ENCODE measurements at places on chromosomes 2 and 18.

DNA sequence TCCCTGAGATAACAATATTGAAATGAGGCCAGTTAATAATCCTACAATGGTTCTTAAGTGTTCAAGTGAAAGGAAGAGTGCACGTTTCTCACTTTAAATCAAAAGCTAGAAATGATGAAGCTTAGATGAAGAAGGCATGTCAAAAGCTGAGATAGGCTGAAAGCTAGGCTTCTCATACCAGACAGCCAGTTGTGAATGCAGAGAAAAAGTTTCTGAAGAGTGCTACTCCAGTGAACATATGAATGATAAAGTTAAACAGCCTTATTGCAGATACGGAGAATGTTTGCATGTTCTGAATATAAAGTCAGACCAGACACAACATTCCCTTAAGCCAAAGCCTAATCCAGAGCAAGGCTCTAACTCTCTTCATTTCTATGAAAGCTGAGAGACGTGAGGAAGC lies 51.4 kb downstream of the EML4 start:
- DNase-seq: no peak

GRCh38 chr2:32715981-32716380 lies 88.1 kb downstream of the TTC27 start:
- peak; percentile 53 for DNase-seq

DNA sequence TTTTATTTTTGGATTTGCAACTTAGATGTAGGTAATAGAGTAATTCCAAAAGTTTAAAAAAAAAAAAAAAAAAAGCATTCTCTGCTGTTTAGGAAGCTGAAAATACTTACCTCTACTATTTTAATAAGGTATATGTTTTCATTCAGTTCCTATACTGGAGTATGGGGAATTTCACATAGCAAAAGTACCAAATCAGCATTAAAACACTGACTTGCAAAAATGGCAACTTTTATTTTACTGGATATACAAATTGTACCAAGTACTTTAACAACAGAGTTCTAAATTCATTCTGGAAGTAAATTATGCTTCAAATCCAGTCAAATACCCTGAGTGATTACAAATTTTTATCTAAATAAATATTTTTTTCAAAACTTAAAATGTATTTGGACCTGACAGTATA lies 76.7 kb downstream of the TCF4 start:
- DNase-seq: no peak

GRCh38 chr2:88350331-88351248 lies 101.9 kb downstream of the FOXI3 start:
- peak; percentile 30 for DNase-seq

DNA sequence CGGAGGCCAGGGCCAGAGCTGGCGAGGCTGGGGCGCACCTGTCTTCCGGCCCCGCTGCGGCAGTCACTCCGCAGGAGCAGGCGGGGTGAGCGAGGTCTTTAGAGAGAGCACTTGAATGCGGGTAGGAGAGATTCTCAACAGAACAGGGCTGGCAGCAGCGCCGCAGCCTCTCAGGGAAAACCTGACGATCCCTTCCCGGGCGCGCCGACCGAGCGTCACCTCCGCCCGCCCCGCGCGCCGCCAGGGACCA lies 526 bp downstream of the PRKRA start:
- no peak for DNase-seq

GRCh38 chr2:94876523-94876863 lies 5.3 kb downstream of the TEKT4 start:
- DNase-seq: no peak

DNA sequence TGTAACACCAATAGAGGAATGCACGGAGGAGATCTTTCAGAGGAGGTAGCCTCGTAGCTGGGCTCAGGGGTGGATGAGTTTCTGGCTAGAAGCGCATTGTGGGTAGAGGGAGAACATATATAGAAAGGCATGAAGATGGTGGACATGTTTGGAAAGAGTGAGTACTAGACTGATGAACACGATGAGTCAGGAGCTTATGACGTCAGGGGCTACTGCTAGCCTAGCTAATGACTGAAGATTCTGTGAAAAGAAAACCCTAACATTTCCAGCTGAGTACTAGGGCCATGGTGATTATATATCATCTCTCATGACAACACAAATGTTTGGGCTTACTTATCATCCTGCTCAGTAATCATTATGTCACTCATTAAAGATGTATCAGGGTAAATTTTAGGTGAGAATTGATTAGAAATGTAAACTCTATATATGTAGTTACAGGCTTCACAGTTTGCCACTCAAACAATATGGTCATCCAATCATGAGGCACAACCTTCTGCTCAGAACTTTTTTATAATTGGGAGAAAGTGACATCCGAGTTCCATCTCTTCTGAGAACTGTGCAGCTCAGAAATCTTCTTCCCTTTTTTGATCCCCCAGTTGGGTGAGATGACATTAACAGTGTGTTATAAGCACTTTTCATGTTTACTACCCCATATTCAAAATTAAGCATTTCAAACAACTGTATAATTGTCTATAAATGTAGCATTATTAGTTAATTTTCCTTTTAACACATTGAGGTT lies 22.2 kb upstream of the IL1RN start:
- DNase-seq: peak; percentile 71

DNA sequence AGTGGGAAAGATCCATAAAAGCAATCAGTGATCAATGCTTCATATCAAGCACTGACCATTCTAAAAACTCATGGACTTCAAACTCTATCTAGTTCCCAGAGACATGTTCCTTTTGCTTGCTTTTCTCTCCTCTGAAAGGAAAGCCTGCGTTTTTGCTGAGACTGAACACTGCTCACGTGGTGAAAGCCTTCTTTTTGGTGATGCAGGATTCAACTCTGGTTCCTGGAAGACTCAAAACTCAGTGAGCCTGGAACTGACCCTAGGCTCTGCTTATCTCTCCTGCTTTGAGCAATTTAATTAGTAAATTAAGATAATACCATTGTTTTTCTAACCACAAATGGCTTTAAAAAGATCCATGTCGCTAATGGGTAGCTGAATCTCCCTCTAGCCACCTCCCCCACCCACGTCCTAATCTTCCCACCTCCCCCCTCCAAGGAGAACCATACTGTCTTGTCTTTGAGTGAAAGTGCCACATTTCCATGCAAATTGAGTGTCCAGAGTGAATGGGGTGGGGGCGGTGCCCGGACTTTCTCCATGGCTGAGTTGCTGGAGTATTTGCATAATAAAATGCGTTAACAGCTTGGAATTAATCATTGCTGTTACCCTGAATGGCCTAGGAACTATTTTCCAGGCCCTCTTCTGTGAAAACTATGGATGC lies 130.5 kb downstream of the BCL11A start:
- DNase-seq: no peak

DNA sequence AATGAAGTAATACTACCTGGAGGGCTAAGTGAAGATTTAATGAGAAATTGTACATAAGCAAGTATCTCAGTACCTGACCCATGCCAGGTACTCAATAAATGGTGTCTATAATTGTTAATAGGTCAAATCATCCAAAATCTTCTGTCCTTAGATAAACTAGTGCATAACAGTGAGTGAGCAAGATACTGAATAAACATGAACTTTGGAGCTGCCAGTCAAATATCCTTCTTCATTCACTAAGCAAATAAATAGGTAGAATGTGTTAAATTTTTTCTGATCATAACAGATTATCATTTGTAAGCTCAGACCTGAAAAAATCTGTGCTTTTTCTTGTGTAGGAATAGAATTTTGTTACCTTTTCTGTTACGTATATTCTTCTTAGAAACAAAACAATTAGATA lies 39.6 kb downstream of the RAB3GAP1 start:
- no peak for DNase-seq

DNA sequence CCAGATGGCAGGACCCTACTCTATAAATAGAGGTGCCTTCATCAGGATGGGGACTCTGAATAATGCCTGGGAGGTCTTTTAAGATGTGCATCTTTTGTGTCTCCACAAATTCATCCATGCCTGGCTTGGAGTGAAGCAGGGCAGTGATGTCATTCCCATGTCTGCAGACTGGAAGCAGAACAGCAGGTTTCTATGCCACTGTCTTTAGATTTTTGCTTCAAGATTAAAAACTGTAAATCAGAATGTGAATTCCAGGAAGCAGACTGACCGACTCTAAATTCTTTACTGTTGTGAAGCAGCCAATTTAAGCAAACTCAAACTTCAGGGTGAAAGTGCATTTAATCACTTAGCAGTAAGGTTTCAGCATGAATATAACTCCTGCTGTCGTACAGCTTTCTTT lies 159.3 kb downstream of the SCG2 start:
- peak; percentile 27 for DNase-seq

DNA sequence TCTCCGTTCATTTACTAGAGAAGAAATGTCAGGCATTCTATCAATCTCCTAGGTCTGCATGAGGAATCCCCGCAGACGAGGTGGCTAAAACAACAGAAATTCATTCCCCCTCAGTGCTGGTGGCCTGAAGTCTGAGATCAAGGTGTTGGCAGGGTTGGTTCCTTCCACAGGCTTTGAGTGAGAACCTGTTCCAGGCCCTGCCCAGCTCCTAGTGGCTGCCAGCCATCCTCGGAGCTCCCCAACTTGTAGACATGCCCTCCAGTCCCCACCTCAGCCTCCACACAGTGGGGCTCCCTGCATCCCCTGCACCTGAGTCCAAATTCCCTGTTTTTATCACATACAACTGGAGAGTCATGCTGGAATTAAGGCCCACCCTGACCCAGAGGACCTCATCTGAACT lies 145.3 kb upstream of the ALKAL2 start:
- no peak for DNase-seq
